ENCODE measurements at places on chromosomes 16 and 17.

- DNase-seq = peak; percentile 24
Measured at GRCh38 chr17:55735731-55736405, 13.2 kb upstream of the TMEM100 start.

DNA sequence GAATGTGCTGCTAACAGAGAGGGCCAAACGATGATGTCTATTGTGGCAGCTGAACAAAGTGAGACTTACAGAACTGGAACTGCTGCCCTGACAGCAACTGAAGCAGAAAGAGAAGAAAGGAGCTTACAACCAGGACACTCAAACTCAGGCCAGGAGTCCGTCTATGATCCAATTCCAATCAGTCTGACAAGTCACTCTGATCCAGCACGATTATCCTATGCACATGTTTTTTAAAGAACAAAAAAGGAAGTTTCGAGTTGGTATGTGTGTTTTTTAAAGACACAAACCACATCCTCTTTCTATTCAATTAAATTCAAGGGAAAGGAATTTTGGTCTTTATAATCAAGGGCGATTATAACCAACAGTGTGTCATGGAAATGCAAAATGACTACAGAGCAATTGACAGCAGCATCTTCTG is 42.4 kb upstream of the MTMR4 start:
- DNase-seq = no peak

DNA sequence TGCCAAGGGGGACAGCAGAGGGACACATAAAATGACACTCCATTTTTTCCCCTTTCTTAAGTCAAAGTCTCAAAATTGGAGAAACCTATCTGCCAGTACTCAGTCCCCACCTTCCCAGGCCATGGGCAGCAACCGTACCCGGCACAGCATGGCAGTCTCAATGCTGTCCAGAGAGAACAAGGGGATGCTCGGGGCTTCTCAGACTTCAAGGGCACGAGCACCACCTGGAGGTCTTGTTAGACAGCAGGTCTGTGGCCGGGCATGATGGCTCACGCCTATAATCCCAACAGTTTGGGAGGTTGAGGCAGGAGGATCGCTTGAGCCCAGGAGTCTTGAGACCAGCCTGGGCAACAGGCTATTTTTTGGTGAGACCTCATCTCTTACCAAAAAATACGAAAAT is 3.2 kb downstream of the DNAH17 start:
- DNase-seq = peak; percentile 20

DNA sequence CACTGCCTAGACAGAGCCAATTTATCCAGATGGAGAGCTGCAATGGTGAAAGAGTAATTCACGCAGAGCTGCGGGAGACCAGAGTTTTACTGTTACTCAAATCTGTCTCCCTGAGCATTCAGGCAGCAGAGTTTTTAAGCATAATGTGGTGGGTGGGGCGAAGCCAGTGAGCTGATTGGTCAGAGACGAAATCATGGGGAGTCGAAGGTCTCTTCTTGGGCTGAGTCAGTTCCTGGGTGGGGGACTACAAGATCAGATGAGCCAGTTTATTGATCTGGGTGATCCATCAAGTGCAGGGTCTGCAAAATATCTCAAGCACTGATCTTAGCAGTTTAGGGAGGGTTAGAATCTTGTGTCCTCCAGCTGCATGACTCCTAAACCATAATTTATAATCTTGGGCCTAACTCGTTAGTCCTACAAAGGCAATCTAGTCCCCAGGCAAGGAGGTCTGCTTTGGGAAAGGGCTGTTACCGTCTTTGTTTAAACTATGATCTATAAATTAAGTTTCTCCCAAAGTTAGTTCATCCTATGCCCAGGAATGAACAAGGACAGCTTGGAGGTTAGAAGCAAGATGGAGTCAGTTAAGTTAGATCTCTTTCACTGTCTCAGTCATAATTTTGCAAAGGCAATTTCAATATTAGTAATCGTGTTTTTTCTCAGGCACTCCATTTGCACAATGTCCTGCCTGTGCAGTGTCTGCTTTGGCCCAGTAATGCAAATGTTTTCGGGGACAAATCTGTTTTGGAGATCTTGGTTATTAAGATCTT is 27.0 kb downstream of the PIGL start:
- DNase-seq = no peak

GRCh38 chr17:74945543-74945942 is 9.8 kb downstream of the OTOP3 start:
- no peak for DNase-seq

DNA sequence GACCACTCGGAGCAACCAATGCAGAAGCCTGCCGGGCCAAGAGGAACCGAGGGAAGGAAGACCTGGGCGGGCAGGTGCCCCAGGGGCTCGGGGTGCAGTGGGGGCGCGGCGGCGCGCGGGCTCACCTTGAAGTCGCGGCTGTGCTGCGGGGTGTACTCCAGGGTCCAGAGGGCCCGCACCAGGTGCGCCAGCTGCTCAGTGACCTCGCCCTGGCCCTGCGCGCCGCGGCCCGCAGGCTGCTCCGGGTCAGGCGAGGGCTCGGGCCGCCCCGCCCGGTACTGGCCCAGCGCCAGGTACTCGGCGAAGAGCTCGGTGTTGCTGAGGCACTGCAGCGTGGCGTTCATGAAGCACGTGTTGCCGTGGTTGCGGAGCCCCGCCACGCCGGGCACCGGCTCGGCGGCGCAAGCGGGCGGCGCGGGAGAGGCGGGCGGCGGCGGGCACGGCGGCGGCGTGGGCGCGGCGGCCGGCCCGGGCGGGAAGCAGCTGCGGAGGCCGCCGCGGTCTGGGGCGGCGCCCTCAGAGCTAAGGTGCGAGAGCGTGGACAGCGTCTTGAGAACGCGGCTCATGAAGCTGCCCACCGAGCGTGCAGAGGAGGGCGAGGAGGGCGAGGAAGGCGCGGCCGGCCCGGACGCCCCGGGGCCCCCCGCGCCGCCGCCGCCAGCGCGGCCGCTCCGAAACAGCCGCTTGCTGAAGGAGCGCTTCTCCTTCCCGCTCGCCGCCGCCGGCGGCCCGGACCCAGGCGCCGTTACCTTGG is 562 bp downstream of the USP31 start:
- peak; percentile 46 for DNase-seq

GRCh38 chr16:80631581-80631980 is 90.8 kb downstream of the DYNLRB2 start:
- DNase-seq = no peak

DNA sequence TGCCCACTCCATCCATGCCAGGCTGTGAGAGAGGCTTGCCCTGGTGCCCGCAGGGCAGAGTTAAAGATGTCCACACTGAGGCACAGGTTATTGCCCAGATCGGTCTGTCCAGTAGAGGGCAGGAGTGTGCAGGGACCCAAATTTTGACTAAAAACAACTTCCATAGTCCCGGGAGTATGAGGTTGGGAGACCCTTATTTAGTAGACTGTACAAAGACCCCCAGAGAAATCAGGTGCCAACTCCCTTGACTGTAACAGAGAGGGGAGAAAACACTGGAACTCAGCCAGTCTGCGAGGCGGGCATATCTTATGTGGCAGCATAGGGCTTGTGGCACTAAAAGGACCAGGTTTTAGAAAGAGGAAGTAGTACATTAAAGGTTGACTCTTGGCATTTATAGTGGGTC is 43.4 kb downstream of the HNF1B start:
- DNase-seq = peak; percentile 16

- no peak for DNase-seq
Measured at GRCh38 chr17:58968426-58969061, 138.1 kb downstream of the TRIM37 start.

- DNase-seq = peak; percentile 46
Measured at GRCh38 chr16:23509782-23510163, 521 bp downstream of the GGA2 start.

Measured in CD4-positive, CD25-positive, alpha-beta regulatory T cell (primary cell).